ENCODE measurements at places on chromosomes 7 and 10.

DNA sequence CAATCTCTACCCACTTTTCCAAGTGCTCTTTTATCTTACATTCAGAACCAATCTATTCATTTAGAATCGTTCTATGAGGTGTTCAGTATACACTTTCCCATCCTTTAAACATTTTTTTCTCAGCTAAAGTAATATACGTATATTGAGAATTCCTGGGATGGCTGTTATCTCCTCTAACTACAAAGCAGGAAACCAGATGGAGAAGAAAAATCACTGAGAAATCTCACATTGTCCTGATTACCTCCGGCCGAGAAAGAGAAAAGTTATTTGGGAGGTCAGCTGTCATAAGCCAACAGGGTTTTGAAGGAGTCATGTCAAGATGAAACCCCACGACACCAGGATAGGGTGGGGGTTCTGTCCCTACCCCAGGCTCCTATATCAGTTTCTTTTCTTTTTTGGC lies 99.2 kb upstream of the KDM7A start:
- DNase-seq: no peak

GRCh38 chr7:80699721-80700256 lies 61.3 kb downstream of the CD36 start:
- no peak for DNase-seq

- no peak for DNase-seq
These were observed 4.8 kb upstream of the CYP3A43 start for GRCh38 chr7:99822731-99823718.

DNA sequence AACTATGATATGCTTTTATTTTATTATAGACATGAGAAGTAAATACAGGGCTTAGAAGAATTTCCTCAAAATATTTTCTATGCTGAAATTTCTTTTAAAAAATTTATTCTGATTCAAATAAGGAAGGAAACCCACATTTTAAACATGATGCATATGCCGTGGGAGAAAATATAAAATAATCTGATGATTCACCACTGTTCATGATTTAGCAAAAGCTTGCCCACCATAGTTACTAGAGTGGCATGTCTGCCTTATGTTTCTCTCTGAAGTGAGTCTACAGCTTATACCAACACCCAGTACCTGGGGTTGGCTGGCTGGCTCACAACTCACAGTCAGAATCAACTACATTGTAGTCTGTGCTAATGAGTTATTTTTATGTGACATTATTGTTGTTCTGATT lies 102.0 kb downstream of the GNAI1 start:
- no peak for DNase-seq

DNA sequence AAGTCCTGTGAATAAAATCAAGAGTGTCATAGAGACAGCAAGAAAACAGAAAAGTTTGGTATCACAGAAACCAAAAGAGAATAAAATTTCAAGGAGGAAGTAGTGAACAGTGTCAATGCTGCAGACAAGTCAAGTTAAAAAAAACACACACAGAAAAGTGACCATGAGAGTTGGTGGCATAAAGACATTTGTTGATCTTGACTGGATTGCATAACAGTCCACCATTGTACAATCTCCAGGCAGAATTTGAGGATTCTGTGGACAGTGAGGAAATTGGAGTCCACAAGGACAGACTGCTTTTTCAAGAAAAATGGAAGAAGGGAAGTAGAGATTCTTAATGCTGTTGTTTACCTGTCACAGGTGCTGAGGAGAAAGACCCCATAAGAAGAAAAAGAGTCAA lies 412.5 kb downstream of the PLXDC2 start:
- DNase-seq: no peak

GRCh38 chr7:35555934-35556333 lies 139.0 kb downstream of the HERPUD2 start:
- DNase-seq: no peak

GRCh38 chr7:47778153-47778661 lies 170.1 kb downstream of the PKD1L1 start:
- no peak for DNase-seq

DNA sequence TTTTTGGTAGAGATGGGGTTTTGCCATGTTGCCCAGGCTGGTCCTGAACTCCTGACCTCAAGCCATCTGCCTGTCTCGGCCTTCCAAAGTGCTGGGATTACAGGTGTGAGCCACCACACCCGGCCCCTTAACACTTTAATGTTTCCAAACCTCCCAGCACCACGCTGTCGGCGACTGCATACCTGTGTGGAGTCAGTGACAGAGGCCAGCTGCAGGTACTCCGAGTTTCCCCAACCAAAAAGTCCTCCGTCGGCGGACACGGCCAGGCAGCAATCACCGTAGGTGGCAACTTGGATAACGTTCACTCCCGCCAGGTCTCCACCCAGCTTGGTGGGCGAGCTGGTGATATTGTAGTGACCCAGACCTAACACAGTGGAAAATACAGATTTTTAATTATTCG lies 15.2 kb downstream of the RCC1L start:
- no peak for DNase-seq

GRCh38 chr10:98326621-98327027 lies 58.6 kb upstream of the LOXL4 start:
- DNase-seq: no peak

- DNase-seq: no peak
These were observed 15.2 kb downstream of the CALML5 start for GRCh38 chr10:5484205-5484604.

DNA sequence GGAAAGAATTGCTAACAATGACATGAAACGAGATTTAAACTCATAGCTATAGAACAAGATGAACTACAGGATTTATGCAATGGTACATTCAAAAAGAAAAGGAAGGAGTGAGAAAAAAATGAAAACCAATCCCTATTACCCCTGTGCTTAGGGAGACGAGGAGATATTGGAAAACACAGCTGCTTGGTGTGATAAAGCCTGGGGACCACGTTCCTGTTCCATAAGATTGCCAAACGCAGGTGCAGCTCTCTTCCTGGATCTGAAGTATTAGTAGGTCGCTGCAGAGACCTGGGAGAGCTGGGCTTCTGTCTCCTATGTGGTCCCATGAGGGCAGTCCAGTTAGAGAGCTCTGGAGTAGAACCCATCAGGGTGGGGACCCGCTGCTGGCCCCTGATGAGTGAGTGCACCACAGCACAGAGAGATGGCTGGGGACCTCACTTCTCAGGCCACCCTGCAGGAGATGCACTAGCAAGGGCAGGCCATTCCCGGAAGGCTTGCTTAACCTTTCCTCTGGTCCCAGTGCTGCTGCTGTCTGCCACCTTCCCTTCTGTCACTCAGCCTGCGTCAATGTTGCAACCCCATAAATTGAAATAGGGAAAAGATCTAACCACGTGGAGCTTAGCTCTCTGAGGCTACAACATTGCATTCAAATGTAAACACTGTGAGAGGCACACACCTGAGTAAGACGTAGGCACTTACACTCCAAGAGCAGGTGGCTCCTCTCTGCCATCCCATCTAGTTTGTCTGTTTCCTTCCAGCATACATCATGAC lies 57.9 kb downstream of the MTPN start:
- DNase-seq: no peak

DNA sequence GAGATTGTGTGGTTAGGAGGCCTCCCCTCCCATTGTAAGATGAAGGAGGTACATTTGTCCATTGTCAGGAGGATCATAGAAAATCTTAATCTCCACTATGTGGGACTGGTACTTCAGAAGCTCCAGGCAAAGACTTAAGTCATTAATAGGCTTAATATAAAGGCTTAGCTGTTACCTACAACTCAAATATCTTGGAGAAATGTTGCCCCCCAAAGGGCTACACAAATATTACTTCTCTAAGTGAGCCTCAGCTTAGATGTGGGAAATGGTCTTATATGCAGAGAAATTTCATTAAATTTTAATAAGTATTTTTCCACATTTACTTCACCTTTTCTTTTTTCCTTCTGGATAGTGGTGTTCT lies 27.2 kb downstream of the TAS2R41 start:
- DNase-seq: no peak

DNA sequence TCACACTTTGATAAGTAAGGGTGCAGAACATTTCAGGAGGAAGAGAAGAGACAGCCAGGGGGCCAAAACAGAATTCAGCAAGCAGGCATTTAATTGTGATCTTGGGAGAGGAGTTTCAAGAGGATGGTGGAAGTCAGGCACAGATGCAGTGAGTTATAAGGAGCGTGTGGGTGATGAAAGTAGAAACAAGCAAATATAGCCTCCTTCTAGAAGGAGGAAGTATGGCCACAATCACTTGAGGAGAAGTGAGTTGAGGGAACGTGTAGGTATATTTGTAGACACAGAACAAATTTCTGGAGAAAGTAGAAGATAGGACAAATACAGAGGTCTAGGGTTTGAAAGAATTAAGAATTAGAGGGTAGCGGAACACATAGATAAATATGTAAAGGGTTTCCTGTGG lies 165.8 kb downstream of the CACNB2 start:
- no peak for DNase-seq

GRCh38 chr10:987620-987869 lies 689 bp upstream of the GTPBP4 start:
- no peak for DNase-seq

- peak; percentile 21 for DNase-seq
These were observed 46.7 kb upstream of the ANTXRL start for GRCh38 chr10:46239993-46240683.

DNA sequence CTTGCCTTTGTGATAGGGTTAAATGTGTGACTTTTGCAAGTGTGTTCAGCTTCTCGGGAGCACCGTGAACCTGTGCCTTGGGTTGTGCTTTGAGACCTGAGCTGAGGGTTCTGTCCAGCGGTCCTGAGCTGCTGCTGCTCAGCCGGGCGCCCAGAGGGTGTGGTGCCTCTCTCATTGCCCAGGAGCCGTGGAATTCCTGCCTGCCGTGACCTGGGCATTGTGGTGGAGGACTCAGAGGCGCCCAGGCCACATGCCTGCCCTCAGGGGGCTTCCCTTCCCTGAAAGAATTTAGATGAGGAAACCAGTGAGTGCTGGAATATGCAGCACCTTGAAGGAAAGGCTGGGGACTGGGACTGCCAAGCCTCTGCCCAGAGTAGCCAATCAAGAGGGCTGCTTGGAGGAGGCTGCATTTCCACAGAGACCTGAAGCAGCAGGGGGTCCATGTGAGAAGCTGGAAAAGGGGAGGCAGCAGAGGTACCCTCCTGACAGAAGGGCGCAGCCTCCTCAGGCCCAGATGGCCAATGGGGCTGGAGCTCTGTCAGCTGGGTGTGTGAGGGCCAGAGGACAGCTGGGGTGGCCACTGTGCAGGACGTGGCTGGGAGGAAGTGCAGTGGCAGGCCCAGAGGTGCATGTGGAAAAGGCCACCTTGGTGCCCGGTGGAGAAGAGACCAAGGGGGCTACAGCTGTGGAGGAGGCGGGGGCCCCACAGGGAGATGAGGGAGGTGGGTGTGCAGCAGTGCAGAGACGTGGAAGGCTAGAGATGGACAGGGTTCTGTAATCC lies 107.3 kb downstream of the NKX6-2 start:
- no peak for DNase-seq

GRCh38 chr10:52071814-52072213 lies 242.3 kb upstream of the DKK1 start:
- DNase-seq: no peak

DNA sequence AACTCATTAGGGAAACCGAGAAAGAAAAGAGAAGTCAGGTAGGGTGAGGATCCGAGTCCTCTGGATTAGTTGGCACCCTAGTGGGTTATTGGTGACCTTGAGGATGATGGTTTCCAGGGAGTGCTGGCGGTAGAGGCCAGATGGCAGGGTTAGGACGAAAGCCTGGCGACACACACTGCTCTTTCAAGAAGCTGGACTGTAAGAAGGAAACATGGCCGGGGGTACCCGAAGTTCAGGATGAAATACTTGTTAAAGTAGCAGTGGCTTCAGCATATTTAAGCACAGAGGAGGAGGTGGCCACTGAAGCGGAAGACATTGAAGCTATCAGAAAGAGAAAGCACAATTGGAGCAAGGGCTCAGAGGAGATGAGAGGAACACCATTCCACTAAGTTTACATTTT lies 224.6 kb downstream of the RELN start:
- DNase-seq: no peak

- DNase-seq: peak; percentile 39
These were observed 38.0 kb upstream of the RTKN2 start for GRCh38 chr10:62306663-62307062.

DNA sequence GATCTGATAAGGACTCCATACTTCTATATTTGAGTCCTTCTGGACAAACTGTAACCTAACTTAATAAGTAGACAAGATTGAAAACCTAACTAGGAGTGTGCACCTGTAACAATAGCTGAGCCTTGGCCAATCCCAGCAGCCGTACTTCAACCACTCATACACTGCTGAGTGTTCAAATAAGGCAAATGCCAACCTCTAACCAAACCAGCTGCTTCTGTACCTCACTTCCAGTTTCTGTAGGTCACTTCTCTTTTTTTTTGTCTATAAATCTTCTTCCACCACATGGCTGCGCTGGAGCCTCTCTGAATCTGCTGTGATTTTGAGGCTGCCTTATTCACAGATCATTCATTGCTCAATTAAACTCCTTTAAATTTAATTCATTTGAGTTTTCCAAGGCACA lies 753.2 kb downstream of the DNAJB9 start:
- no peak for DNase-seq
